ENCODE measurements at places on chromosomes 4 and X.

DNA sequence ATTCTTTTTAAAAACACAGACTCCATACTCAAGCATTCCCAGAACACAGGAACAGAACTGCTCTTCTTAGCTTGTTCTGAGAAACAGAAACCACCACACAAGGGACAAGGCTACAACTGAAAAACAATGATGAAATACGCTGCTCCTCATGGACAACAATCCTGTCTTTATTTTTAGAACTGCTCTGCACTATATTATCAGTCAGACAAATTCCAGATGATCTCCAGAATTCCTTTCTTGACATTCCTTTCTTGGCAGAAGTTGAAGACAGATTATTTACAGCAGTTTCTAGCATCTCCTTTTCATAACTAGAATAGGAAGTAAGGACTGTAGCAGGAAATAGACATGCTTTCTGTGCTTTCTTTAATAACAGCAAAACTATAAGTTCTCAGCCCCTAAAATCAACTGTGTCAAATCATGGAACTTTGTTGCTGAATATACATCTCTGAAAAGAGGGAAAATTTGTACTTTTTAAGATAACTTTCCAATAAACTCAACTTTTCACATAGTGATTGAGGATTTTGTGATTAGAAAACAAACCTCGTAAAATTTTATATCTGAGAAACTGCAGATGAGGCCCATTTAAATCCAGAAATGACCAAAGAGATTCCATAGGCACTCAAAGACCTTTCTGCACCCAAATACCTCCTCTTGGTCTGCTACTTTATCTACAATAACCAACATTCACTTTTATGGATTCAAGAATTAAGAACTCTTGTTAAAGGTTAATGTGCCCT is 35.9 kb downstream of the ANTXR2 start:
- no peak for DNase-seq

DNA sequence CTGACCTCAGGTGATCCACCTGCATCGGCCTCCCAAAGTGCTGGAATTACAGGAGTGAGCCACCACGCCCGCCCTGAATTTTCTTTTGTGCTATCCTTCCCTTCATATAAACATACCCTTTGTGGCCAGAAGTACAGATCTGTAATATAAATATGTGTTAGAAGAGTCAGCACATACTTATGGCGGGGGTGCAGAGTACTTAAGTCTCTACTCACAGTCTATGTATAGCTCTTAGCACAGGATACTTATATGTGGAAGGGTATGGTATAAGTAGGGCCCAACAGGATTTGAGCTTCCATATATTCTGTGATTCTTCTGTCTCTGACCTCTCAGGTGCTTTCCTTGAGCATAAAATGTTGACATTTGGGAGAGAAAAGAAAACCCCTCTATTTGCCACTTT is 18.2 kb downstream of the CXorf58 start:
- no peak for DNase-seq

GRCh38 chrX:16852617-16853179 is 17.5 kb downstream of the RBBP7 start:
- DNase-seq: no peak

DNA sequence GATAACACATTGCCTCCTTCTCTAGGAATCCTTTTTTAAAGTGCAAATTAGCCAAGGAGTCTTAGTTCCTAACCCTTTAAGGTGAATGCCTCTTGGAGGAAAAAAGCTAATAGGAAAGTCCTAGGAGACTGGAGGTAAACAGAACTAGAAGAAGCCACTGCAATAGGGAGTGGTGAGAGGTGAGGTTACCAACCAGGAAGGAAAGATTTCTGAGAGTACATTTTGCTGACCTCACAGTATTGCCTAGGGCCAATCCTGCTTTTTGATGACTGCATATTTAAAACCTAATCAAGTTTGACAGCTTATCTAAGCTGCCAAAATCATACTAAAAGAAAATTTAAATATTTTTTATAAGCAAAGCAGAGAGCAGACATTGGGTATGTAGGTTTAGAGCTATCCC is 7.3 kb upstream of the CUL4B start:
- no peak for DNase-seq

DNA sequence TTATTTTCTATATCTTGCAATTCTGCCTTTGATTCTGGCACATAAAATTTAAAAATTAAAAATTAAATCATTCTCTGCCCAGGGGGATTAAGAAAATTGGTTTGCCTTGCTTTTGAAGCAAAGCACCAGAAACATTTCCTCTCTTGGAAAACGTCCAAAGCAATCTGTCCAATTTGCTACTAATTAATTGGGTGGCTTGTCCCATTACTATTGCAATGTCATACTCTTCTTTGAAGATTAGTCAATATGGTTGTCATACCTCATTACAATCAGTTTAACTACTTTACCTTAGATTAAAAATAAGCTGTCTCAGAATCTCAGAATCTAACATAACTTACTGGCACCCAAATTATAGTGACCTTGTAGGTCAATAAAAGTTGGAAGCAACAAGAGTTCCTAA is 208.8 kb downstream of the TMA16 start:
- no peak for DNase-seq

GRCh38 chr4:187417721-187418120 is 577.9 kb upstream of the ZFP42 start:
- no peak for DNase-seq

GRCh38 chrX:3046253-3047240 is 5.3 kb downstream of the ARSF start:
- peak; percentile 20 for DNase-seq

GRCh38 chr4:36854554-36854953 is 390.0 kb upstream of the NWD2 start:
- DNase-seq: no peak

DNA sequence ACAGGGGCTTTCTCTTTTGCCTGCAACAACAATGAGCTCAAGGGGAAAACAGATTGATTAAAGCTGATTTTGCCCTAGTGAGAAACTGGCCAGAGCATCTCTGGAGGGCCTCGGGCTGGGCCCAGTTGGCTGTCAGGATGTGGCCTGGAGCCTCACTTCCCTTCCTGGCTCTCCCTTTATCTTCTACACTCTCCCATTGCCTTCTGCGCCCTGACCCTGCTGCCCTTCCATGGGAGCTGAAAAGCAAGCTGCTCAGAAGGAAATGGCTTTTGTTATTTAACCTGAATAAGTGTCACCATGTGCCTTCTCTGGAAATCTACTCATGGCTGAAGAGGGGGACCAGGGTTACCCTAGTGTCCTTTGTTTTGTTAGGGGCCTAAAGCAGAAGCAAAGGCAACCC is 43.8 kb downstream of the NHSL2 start:
- no peak for DNase-seq

DNA sequence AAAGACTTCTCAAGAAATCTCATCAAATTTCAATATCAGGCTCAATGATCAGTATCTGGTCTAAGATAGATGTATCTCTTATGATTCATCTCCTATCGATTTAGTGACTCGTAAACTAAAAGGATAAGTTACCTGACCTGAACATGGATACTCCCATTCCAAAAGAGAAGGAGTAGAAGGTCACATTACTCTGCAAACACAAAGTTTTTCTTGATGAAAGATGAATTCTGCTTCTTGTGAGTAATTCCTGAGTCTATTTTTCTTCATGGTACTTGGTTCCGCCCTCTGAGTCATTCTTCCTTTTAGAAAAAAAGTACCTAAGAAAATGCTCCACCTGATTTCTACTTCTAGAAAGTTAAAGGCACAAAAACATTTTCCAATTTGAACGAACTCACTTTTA is 223.1 kb upstream of the SLIT2 start:
- DNase-seq: no peak
